DMS 273 treated with DMSO at 0.1 percent for 48 hours (cell line): ENCODE measurements at places on chromosomes 1 and 21.

GRCh38 chr1:37035796-37036666 lies 1.7 kb upstream of the GRIK3 start:
- DNase-seq = no peak

GRCh38 chr1:23438545-23438944 lies 14.0 kb upstream of the TCEA3 start:
- DNase-seq = no peak

DNA sequence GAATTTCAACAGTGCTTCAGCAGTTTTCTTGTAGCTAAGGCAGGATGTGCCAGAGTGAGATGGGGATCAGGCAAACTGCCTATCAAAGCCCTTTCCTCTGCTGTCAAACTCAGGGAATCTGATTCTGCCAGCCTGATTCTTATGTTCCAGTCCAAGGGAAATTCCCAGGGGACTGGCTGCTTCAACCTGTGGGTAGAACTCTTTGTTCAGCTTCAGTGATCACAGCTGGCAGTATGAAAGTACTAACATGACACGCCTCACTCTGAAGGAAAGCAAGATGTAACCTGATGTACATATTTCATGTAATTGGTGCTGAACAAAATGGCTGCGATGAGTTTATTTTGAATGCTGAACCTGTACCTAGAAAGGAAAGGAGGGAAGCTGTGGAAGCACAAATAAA lies 40.1 kb upstream of the SLC5A9 start:
- no peak for DNase-seq

DNA sequence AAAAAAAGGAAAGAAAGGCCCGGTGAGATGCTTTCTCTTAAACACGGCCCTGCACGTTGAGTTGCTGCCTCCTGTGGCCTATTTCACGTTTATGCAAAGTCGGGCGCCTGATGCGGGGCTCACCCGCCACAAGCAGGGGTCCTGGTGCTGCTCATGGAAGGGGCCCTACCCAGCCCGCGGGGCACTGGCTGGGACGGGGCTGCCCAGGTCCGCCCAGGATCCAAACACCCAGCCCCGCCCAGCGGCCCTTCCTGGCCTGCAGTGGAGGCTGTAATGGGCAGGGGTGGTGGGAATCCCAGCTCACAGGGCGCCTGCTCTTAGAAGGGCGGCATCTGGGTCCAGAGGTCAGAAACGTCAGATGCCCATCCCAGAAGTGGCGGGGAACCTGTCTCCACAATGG lies 1.6 kb downstream of the COL6A2 start:
- no peak for DNase-seq

- no peak for DNase-seq
These were observed 187.4 kb downstream of the SLC35F3 start for GRCh38 chr1:234091876-234092275.

DNA sequence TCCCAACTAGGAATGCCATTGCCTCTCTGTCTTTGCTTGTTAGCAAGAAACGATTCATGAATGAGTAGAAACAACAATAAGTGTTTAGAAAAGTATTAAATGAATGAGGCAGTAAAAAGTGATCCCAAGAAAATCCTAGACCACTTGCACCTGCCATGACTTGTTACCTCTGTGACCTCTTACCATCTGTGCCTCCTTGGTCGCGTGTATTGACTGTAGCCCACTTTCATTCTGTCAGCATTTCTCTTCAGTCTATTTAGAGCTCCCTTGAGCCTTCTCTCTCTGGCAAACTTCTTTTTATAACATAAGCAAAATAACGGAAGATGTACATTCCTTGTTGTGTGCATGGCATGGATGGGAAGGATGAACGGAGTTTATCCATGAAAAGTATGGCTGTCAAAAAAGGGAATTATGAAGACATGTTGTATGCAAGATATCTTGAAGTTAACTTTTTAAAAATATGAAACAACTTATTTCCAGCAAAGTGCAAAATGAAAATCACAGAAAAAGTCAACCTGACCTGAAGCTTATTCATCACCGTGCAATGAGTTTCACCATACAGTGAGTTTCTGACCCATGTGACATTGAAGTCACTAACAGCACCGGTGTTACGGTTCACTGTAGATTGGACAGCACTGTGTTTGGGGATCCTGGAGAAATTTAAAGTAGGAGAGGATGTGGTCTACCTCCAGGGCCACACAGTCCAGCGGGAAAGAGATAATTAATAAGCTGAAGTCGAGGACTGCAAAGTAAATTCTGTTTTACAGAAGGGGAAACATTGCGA lies 47.7 kb downstream of the KCNK1 start:
- no peak for DNase-seq

GRCh38 chr1:227244339-227245118 lies 73.8 kb downstream of the CDC42BPA start:
- DNase-seq = no peak

GRCh38 chr1:168202941-168203654 lies 22.7 kb upstream of the SFT2D2 start:
- DNase-seq = no peak

GRCh38 chr1:168709405-168710363 lies 19.3 kb downstream of the DPT start:
- DNase-seq = no peak

DNA sequence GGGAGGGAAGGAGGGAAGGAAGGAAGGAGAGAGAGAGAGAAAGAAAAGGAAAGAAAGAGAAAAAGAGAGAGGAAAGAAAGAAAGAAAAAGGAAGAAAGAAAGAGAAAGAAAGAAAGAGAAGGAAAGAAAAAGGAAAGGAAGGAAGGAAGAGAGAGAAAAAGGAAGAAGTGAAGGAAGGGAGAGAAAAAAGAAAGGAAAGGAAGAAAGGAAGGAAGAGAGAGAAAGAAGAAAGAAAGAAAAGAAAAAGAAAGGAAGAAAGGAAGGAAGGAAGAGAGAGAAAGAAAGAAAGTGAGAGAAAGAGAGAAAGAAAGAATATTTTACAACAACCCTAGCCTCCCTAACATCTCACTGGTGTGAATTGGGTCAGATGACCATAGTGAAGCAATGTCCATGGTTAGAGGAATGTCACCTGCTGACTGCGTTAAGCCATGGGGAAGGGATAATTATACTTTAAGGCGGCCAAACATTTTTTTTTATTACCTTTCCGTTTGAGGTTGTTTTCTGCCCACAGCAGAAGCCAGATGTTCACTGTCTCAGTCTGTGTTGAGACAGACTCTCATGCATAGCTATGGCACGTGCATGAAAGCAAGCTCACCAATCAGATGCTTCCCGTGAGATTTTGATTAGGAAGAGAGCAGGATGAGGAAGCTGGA lies 76.4 kb downstream of the SNRPE start:
- no peak for DNase-seq

DNA sequence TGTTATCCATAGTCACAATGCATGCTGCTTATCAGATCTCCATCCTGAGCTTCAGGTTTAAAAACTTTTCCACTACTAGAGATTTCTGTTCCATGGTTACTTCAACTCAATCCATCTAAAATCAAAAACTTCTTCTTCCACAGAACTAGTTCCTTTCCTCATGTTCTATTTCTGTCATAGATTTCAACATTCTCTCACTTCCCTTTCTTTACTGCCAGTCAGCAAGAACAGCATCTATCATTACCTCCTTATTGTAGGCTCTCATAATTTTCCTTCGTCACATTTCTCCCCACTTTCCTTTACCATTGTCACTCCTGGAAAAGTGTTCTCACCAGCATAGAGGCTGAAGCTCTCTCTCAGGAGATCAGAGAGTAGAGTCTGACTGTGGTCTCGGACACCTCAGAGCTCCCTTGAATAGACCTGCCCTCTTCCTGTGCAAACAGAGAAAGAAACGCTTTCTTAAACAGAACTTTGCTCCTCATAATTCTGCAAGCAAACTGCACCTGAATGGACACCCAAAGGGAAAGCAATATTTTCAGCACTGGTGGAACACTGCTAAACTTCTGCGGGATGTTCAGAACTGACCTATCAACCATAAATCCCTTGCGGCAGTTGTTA lies 48.7 kb upstream of the KIRREL1 start:
- no peak for DNase-seq

- no peak for DNase-seq
These were observed 581.3 kb upstream of the BEND5 start for GRCh38 chr1:49358036-49358435.

- DNase-seq = no peak
These were observed 106.1 kb downstream of the CRYAA start for GRCh38 chr21:43274946-43275310.

- no peak for DNase-seq
These were observed 936 bp upstream of the NCAM2 start for GRCh38 chr21:20997311-20997635.

DNA sequence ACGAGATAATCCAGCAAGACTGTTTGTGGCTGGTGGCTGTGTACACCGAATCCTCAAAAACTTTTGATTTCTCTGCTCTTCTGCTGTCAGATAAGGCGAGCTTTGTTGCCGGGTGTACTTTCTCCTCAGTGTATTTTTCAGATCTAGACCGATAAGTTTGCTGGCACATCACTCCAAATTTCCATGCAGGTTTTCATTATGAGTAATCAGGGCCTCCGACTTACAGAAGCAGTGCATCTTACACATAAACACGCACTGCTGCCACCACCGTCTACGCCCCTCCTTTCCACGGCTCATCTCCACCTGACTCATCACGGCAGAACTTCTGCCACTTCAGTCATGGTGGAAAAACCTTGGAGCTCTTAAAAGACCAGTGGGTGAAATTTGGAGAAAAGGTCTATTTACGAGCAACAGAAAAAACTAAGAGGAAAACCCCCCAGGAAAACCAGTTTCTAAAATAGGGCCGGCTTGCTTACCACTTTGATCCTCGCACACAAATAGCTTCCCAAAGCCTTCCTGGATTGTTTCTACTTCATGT lies 7.7 kb downstream of the ZBTB21 start:
- no peak for DNase-seq

- DNase-seq = no peak
These were observed 1.9 kb upstream of the CNTN2 start for GRCh38 chr1:205041001-205041715.
